ENCODE measurements at places on chromosomes 13 and 19. TPM values are rescaled to one million over a fixed set of nuclear protein-coding genes. Genes with fewer than 3 reads are reported as not detected.

The MADCAM1 gene
- total RNA-seq = 5.9 TPM

The RCBTB2 gene
- total RNA-seq = 4.6 TPM

DNA sequence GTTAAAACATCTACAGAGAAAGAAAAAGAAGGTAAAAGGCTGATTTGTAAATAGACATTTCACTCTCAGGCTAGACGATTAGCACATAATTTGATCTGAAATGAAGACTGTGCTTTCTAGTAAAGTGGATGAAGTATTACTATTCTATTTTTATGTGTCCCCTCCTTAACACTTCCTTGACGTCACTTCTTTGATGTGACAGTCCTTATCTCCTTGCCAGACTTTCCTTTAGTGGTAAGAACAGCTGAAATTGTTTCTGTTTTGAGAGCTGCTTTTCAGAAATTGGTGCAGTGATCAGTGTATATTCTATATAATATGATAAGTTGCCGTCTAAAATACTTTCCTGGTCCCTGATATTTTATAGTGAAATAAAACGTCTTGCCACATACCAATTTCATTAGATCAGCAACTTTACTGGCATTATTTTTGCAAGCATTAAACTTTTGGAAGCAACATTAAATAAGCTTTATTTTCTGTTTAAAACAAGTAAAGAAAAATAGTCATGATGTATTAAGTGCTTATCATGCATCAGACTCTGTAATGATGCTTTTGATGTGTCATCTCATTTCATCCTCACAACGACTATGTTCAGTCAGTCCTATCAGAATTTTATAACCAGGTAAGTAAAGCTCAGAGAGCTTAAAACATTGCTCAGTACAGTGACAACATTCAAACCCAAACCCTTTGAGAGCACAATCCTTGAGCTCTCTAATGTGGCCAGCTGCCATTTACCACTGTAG is 210.3 kb upstream of the PCDH9 start:
- no peak for DNase-seq

GRCh38 chr19:42121656-42122069 is 10.6 kb downstream of the POU2F2 start:
- DNase-seq = peak; percentile 58

DNA sequence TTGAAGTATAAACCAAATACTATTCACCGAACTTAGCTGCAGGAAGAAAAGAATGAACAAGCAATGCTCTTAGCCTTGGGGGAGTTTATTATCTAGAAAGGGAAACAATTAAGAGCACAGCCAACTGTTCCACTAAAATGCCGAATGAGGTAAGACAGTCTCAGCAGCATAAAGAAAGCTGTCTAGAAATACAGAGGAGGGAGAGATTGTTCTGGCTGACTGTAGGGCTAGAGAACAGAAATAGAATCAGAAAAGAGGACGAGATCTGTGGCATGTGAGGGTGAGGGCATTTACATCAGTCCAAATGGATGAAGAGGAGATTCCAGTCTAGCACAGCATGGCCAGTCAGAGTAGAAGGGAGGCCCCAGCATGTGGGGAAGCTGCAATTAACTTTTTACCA is 56.8 kb upstream of the TNFRSF19 start:
- DNase-seq = no peak

DNA sequence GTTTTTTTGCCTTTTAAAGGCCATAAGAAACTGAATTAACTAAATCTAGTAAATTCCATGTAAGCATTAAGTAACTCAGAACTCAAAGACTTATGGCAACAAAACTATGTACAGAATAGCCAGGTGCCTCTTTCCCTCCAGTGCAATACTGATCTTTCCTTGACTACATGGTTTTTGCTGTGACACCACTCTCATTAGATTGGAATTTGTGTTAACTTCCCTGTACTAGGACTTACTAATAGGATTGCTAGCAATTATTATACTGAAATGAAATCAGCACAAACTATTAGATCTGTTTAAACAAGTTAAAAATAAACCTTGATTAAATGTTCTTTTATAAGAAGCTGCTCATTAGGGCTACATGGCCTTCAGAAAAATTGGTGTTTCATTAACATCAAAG is 96.3 kb downstream of the DACH1 start:
- DNase-seq = no peak

DNA sequence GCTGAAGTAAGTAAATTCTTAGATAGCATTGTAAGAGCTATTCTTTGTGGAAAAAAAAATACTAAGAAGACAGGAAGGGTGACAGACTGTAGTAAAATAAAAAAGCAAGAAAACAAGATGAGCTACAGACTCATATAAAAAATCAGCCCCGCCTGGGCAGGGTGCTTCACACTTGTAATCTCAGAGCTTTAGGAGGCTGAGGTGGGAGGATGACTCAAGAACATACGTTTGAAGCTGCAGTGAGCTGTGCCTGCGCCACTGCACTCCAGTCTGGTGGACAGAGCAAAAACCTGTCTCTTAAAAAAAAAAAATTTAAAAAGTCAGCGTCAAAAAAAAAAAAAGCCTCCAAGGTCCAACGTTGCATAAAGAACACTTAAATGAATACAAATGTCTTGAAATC is 102.1 kb downstream of the VWA8 start:
- no peak for DNase-seq

DNA sequence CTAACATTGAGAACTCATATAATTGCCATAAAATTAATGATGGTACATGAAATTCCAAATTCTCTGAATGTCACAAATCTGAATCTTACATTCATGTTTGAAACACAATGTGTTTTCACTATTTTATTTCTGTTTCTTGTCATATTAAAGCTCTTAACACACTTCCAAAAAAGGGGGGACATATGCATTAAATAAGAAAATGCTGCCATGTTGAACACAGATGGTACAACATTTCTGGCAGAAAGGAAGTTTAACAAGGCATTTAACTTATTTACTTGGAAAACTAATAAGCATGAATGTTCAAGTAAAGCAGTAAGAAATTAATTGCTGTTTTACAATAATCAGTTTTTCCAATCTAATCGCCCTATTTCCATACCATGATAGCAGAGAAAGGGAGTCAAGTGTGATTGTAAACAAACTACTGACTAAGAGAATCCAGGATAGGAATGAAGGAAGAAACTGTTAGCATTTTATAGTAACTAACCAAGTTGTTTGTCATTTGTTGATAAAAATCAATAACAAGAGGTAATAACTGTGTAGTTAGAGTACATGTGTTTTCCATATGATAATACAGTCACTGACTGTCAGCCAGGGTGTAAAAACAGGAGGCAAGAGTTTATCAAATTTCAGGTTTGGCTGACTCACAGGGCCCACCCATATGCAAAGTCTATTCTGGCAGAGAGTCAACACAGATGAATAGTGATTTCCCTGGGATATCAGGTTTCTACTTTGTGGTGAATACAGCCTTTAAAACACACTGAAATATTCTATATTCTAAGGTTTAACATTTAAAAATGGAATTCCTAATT is 5.7 kb upstream of the FOXO1 start:
- DNase-seq = no peak

DNA sequence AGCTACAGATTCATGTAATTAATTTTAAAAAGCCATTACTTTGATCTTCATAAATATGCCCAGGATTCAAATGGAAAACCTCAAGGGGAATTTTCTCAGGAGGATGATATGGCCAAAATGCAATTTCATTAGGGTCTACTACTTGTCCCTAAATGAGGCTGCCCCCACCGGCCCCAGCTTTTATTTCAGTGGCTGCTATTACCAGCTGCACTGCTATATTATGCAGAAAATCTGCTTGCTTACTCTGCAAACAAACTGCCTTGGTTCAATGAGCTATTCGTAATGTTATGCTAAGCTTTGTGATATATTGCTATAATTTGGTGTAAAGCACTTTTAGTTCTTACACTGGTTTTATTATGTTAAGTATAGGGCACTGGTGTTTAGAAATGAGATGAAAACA is 137.3 kb upstream of the TMTC4 start:
- DNase-seq = no peak

DNA sequence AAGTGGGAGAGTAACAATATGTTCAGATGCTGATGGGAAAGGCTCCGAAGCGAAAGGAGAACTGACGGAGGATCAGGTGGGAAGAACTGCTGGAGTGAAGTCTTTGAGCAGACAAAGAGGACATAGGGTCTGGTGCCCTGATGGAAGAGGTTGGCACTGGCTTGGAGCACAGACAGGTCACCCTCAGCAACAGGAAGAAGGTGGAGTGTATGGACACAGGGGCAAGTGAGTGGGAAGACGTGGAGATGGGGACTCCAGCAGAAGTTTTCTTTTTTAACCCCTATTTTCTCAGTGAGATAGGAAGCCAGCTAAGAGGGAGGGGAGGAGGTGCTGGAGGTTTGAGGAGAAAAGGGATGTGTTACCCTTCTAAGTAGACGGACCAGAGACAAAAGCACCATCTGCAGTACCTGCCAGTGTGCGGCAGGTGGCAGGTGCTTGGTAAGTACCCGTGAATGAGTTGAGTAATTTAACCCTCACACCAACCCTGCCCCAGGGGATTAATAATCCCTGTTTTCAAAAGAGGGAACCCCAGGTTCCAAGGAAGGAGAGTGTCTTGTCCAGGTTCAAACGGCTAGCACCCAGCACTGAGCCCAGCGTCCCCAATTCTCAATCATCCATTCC is 11.2 kb downstream of the HAS1 start:
- no peak for DNase-seq

GRCh38 chr19:57642396-57643046 is 9.6 kb downstream of the ZNF211 start:
- no peak for DNase-seq
